ENCODE measurements at places on chromosomes 16 and 17.

DNA sequence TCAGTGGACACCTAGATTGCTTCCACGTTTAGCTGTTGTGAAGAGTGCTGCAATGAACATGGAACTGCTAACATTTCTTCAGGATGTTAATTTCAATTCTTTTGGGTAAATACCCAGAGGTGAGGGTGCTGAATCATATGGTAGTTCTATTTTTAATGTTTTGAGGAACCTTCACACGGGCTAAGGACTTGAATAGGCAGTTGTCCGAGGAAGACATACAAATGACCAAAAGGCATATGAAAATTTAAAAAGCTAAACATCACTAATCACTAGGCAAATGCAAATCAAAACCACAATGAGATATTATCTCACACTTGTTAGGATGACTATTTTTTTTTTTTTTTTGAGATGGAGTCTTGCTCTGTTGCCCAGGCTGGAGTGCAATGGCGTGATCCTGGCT, 173.3 kb downstream of the PRKCB start:
- DNase-seq: no peak

- no peak for DNase-seq
Measured at GRCh38 chr16:89572485-89573205, 2.9 kb upstream of the CPNE7 start.

DNA sequence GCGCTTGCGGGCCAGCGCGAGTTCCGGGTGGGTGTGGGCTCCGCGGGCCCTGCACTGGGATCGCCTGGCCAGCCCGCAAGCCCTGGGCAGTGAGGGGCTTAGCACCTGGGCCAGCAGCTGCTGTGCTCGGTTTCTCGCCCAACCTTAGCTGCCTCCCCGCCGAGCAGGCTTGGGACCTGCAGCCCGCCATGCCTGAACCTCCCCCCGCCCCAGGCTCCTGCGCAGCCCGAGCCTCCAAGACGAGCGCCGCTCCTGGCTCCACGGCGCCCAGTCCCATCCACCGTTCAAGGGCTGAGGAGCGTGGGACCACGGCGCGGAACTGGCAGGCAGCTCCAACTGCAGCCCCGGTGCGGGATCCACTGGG, 12.3 kb upstream of the ZFP90 start:
- DNase-seq: no peak

- DNase-seq: no peak
Measured at GRCh38 chr17:27581016-27581415, 50.0 kb upstream of the LGALS9 start.

GRCh38 chr17:10673312-10673711, 16.2 kb upstream of the MYH3 start:
- DNase-seq: no peak

DNA sequence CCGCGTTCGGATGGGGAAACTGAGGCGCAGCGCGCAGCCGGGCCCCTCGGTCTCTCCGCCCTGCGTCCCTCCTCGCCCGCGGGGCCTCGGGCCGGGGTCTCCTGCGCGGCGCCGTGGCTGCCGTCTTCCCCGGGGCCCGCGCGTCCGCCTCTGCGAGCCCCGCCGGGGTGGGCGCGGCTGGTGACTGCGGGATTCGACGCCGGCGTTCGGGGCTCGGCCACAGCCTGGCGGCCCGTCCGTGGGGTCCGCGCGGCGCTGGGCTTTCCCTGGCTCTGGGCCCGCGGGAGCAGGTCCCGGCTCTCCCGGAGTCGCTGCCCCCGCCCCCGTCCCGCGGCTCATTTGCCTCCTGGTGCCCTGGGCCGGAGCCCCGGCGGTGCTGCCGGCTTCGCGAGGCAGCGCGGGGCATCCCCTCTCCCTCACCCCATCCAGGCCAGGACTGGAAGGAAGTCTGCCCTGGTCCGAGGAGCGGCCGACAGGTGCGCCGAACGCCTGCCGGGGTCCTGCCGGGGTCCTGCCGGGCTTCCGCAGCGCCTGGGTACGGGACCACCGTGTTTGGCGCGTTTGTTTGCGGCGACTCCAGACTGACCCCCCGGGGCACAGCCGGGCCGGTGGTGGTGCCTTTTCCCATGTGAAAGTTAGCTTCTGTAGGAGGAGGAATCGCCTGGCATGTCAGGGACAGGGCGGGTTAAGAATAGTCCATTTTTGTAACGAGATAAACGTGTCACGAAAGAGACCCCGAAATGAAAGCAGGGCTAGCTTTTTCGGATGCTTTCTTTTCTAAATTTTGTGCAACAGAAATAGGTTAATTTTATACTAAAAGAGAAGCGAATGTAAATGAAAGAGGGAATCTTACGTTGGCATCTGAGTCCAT, 671 bp downstream of the CHMP6 start:
- no peak for DNase-seq

- no peak for DNase-seq
Measured at GRCh38 chr17:21113049-21113690, 13.6 kb upstream of the DHRS7B start.

DNA sequence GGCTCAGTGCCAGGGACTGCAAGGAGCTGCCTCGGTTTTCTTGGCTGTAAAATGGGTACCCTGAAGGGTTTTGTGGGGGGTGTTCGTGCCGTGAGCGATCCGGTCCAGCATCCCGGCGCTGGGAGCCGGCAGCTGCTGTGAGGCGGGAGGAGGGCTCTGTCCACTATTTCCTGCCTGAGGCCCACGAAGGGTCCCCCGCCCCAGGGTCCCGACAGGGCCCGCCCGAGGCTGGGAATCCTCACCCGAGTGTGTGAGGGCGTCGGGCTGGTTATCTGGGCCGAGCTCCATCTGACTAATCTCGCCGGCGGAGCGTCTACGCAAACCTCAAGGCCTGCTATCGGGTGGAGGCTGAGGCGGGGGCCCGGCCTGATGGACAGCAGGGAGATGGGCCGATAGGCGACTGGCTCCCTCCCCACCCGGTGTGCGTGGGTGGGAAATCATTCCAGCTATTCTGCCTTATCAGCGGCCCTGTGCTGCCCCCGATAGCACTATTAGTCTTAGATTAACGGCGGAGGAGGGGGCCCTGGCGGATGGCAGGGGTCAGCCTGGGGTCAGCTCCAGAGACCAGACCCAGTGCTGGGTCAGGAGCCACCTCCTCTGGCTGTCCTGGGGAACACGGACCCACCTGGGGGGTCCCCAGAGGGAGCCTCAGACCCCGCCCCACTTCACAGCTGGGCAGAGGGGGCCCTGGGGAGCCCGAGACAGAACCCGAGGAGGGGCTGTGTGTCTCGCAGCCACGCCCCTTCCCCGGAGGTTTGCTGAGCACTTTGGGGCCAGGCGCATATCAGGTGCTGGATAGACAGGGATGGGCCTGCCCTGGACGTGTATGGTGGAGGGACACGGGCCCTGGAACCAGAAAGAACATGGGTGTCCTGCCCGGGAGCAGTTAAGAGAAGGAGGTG, 44.7 kb downstream of the ZFPM1 start:
- DNase-seq: no peak

GRCh38 chr17:17580662-17581470, 10.6 kb downstream of the PEMT start:
- DNase-seq: no peak

All from SW 1271 (cell line).